ENCODE measurements at places on chromosomes 7 and 10.
A peak's percentile ranks its signal among the peaks of the same experiment; 100 is the strongest.

DNA sequence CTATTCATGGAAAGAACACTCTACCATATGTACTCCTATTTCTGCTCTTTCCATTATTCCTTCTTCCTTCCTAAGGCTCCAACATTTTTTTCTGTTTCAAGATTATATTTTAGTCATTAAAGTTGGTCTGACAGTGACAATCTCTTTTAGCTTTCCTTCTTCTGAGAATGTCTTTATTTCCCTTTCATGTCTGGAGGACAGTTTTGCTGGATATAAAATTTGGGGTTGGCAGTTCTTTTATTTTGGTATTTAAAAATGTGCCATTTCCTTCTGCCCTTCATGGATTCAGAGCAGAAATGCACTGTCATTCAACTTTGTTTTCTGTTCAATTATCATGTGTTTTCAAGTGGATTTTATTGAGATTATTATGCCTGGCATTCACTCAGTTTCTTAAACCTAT is 53.1 kb downstream of the VSTM4 start:
- DNase-seq: no peak

- no peak for DNase-seq
These were observed 29.4 kb upstream of the ANLN start for GRCh38 chr7:36360244-36360643.

- peak; percentile 91 for DNase-seq
These were observed 23.9 kb upstream of the LEP start for GRCh38 chr7:128217030-128217805.

GRCh38 chr7:35258125-35258867 is 4.4 kb upstream of the TBX20 start:
- DNase-seq: no peak

GRCh38 chr7:30263090-30263710 is 21.2 kb upstream of the ZNRF2 start:
- no peak for DNase-seq
